Peyer's patch (tissue), 4 donors: ENCODE measurements at places on chromosomes 3 and 15. TPM values are rescaled to one million over a fixed set of nuclear protein-coding genes. Genes with fewer than 3 reads are reported as not detected.

Gene BFSP2
- total RNA-seq = not detected

Gene QTRT2
- 44.2 TPM for total RNA-seq

DNA sequence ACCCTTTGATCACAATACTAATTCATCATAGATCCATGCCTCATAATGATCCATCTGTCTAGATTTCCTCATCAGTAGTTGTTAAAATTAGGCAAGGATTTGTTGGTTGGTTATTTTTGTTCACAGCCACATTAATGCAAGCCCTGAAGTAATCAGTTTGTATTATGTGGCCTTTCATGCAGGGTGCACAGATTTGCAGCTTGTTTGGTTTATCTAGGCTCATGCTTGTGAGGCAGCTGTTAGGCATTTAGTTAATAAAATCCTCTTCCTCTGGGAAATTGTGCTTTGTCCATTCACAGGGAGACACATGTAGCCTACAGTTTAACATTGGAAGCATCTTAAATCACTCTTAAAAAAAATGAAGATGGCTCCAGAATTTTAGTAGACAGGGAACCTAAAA, 162.8 kb upstream of the ZNF385D start:
- no peak for DNase-seq

GRCh38 chr3:148459931-148460513, 237.7 kb upstream of the AGTR1 start:
- no peak for DNase-seq

- no peak for DNase-seq
Measured at GRCh38 chr3:100720426-100720825, 11.1 kb downstream of the TFG start.

DNA sequence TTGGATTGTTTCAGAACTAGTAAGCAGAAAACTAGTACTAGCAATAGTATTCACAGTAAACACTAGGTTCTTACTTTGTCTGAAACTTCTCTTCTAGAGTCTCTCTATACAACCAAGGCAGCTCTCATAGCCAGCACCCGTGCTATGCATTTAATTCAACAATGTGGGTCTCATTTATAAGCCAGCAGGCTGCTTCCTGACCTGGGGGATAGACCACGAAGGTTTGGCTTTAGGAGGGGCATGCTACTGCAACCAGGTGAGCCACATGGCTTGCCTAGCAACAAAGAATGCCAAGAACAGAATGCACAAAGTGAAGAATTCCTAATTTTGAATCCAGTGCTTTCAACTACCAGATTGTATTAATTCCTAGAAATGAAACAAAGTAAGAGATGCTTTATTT, 213.8 kb downstream of the CHST2 start:
- DNase-seq = no peak

- no peak for DNase-seq
Measured at GRCh38 chr3:42055291-42055690, 35.9 kb upstream of the TRAK1 start.

DNA sequence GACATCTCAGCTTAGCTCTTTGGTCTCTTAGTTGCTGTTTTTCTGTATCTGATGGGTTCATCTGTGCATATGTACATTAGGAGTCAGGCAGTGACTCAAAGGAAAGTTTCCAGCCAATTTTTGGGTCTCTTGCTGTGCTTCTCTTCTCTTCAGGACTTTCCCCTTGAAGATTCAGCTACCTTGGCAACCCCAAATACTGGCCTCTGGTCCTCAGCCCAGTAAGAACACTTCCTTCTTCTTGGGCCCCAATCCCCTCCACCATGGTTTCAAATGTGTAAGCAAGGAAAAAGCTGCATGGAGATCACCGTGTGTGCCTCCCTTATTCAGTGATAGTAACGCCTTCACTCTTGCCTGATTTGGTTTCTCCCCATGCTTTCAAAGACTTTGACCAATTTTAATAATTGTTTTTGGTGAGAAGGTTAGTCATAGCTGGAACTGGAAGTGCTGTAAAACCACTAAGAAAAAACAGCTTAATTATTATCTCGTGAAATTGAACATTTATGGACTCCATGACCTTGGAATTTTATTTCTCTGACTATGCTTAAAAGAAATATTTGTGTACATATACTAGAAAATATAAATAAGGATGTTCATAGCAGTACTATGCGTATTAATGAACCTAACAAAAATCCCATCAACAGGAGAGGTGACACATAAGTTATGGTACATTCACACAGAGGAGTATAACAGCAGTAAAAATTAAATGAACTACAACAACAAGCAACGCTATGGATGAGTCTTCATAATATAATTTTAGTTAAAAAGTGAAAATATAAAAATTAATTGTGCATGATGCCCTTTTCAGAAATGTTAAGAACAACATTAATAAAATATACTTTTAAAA, 125.3 kb upstream of the BCL6 start:
- no peak for DNase-seq

- DNase-seq = no peak
Measured at GRCh38 chr3:16916840-16917239, 32.1 kb downstream of the PLCL2 start.

DNA sequence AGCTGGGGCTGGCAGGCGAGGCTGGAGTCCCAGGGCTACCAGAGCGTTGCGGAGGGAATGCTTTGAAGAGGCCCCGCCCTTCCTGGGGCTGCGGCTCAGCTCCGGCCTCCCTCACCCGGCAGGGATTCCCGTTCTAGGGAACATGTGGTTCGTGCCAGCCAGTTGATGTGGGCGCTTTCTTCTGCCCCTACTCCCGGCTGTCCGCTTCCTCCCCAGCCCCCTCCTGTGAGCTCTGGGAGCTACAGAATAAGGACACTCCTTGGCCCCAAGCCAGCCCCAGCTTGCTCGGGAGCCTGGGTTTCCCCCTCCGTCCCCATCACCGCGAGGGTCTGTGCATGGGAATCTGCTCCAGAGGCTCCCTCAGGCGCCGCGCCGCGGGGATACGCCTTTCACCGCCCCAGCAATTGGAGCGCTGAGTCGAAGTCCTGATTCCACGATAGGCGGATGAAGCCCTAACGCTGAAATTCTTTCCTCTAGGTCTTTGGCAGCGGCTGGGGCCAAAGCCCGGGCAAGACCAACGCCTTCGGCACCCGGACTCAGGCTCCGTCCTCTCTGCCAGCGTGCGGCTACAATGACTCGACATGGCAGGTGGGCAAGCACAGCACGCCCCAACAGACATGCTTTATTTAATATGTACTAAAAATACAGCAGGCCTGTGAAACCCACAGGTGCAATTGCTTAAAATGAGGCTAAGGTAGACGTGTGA, 69.5 kb downstream of the KLF15 start:
- DNase-seq = peak; percentile 35

DNA sequence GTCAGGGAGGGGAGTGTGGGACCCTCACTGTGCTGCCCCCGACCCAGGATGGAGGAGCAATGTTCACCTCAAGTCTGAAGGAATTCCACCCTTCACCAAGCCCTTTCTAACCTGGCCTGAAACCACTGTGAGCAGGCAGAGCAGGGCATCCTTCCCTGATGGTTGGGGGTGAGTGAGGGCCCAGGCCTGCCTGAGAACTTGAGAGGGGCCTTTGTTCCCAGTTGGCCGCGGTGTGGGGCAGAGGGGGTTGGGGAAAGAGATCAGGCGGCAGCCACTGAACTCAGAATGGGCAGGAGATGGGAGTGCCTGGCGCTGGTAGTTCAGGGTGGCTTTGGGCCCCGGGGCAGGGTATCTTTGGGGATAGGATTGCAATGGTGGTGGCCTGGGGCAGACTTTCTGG, 103.5 kb upstream of the RPL32 start:
- DNase-seq = no peak

Gene SAMD7
- not detected for total RNA-seq

Gene PRR23C
- not detected for total RNA-seq

Gene CHST2
- total RNA-seq = 20.6 TPM

DNA sequence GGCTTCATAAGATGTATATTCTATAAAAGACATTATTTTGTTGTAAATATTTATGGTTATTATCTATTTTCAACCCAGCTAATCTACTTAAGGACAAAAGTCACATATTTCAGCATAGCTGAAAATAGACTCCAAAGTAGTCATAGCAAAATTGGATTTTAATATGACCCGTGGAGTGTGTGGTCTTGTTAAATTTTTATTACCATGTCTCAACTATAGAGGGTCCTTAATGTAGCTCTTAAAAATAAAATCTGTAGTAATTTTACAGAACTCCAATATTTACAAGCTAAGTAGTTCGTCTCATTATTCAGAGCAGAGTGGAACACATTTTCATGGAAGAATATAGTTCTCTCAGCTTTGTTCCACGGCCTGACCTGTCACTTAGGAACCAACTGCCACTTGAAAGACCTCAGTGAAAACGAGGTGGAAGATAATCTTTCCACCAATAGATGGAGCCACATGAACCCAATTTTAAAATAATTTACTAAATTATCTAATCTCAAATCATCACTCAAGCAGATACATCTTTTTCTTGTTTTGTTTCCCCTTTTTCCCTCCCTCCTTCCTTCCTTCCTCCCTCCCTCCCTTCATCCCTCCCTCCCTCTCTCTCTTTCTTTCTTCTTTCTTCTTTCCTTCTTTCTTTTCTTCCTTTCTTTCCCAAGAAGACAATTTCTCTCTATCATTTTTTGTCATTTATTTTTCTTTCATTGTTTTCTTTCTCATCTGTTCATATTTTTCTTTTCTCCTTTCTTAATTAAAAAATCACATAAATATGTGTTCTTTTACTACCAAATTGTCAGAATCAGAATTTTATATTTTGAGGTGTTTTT, 97.2 kb downstream of the CLDN1 start:
- DNase-seq = no peak

DNA sequence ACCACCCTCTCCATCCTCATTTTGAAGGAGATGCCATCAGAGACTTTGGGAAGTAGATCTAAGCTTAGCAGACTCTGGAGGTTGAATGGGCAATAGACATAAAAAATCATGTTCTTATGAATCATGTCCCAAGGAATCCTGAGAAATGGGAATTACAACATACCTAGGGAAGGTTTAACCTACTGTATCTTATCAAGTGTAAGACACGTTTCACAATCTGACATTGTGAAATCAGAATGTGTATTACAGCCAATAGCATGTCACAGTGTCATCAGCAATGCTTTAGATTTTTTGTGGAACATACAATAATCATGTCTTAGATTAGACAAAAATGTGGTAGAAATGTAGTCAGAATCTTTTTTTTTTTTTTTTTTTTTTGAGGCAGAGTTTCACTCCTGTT, 332.4 kb upstream of the TLE3 start:
- no peak for DNase-seq

GRCh38 chr3:195718477-195718984, 2.2 kb upstream of the MUC20 start:
- no peak for DNase-seq

GRCh38 chr15:98785807-98786621, 137.7 kb downstream of the IGF1R start:
- DNase-seq = no peak

Gene SUCNR1
- total RNA-seq = 0.35 TPM

- no peak for DNase-seq
Measured at GRCh38 chr15:69757186-69757585, 304.6 kb downstream of the RPLP1 start.

- no peak for DNase-seq
Measured at GRCh38 chr15:68405378-68406250, 26.3 kb downstream of the ITGA11 start.

DNA sequence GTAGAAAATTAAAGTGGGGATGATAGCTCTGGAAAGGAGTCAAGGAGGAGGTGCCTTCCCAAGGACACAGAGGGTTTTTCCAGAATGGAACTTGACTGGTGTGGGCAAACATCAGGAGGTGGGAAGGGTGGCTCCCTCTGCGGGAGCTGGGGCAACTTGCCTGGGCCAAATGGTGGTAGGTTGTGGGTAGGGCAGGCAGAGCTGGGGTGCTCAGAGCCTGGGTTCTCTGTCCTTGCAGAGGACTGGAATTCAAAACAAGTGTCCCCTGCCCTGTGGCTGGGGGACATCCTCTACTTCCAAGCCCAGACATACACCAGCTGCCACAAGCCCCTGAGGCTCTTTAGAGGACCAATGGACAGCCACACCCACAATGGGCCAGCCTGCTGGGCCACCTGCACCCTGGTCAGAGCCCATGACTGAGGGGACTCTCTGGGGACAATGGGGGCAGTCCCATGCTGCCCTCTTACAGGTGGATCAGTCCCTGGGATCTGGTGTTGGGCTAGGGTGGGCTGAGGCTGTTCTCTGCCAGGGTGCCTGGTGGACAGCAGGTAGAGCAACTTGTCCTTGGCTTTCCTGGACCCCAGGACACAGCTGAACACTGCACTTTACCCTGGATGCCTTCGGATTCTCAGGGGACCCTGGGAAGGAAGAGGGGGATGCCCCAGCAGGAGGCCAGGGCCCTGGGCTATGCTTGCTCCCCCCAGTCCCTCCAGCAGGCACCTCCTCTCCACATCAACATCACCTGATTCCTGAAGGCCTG, 38.6 kb upstream of the CSPG4 start:
- no peak for DNase-seq

Gene ARRDC4
- 101 TPM for total RNA-seq

DNA sequence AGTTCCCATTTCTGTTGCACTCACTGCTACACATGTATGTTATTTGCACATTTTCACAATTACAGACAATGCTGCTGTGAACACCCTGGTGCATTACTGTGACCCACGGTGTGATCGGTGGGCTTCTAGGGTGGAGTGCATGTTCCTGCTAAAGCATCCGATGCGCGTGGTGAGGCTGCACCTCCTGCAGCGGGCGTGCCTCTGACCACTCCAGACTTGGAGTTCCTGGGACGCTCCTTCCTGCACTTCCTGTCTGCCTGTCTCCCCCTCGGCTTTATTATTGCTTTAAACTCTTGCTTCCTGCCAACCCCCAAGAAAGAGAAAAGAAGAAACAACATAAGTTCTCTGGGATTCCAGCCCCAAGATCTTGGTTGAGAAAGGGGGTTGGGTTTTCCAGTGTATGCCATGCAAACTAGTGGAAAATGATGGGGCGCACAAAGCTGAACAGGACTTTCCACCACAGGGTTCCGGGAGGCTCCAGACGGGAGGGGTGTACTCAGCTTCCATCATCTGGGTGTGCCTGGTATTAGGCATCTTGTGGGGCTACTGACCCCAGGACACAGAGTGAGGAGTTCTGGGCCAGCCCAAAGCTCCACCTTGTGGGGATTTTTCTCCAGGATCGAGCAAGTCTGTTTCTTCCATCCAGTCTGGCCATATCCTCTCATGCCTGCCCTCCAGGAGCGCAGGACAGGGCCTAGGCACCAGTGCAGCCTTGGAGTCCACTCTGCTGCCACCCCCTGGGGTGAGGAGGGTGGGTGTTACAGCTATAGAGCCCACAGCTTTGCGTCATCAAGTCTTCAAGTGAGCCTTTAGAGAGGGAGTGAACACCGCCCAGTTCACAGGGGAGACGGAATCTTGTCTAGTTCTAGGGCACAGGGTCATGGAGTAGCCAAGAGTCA, 11.2 kb downstream of the RPL32 start:
- DNase-seq = no peak

Gene ST8SIA2
- not detected for total RNA-seq

DNA sequence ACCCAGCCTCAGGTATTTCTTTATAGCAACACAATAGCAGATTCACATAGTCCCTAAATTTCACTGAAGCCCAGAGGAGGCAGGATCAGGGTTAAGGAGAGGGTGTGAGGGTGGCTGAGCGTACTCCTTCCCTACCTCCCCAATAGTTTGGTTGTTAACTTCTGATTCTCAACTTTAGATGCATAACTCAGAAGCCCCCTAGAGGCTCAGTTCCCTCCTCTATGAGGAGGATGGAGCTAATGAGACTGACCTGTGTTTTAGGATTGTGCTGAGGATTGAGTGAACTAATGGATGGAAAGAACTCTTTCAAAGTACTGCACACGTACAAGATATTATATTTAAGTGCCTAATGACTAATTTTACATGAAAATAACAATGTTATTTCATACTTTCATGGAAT, 249.3 kb upstream of the SOX14 start:
- DNase-seq = no peak

Gene APOD
- 41.3 TPM for total RNA-seq

- no peak for DNase-seq
Measured at GRCh38 chr3:73768524-73769308, 144.0 kb upstream of the PDZRN3 start.
